ENCODE measurements at places on chromosomes 1 and 21. TPM values are rescaled to one million over a fixed set of nuclear protein-coding genes. Genes with fewer than 3 reads are reported as not detected.
A peak's percentile ranks its signal among the peaks of the same experiment; 100 is the strongest.

The CLCA2 gene
- total RNA-seq: not detected

The DAB1 gene
- 0.39 TPM for total RNA-seq

The LPAR3 gene
- not detected for total RNA-seq

DNA sequence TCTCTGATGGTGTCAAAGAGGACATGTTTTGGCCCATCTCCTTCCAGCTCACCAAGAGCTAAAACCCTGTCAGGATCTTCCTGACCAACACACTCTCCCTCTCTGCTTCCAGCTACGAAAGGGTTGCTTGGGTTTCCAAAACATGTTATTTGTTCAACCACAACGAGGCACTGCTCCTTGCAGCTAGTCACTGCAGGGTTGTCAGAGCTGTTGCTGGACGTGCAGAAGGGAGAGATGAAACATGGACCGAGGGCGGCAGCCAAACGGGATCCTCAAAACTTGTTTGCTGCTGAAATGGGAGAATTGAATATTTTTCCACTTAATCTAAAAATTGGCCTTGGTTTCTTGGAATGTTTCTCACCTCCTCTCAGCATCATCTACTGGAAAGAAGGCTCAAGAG lies 12.4 kb downstream of the ZBTB18 start:
- no peaks in the 10 kb centered on the region for H3K27me3 ChIP-seq
- H3K27ac ChIP-seq: no peak overlapping the region
- no peak overlapping the region for H3K4me3 ChIP-seq
- H3K36me3 ChIP-seq: no peaks in the 10 kb centered on the region

GRCh38 chr1:212664409-212665199 lies 35.0 kb downstream of the BATF3 start:
- no peaks in the 10 kb centered on the region for H3K4me1 ChIP-seq
- H3K27me3 ChIP-seq: no peaks in the 10 kb centered on the region
- H3K4me3 ChIP-seq: no peak overlapping the region
- no peak for DNase-seq

DNA sequence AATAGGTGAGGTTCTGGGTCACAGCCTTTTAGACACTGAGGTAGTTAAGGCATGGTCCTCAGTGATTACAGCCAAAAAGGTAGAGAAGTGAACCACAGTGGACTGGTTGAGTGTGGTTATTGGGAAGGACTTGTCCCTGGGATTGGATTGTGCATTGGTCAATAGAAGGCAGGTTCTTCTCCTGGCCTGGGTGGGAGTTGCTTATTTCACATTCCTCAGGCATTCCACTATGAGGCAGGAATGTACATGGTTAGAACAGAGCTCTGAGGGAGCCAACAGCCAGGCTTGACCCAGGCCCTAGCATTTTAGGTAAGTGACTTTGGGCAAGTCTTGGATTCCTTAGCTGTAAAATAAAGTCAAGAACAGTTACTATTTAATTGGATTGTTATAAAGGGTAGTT lies 97.9 kb upstream of the MARK1 start:
- H3K36me3 ChIP-seq: no peaks in the 10 kb centered on the region
- no peak overlapping the region for H3K4me3 ChIP-seq
- H3K27me3 ChIP-seq: peaks cover 3% of the 10 kb centered on the region
- DNase-seq: peak; percentile 52

GRCh38 chr1:23590058-23590783 lies 30.9 kb upstream of the ID3 start:
- DNase-seq: no peak
- no peak overlapping the region for H3K4me3 ChIP-seq
- H3K4me1 ChIP-seq: peaks cover 12% of the 10 kb centered on the region
- H3K36me3 ChIP-seq: no peaks in the 10 kb centered on the region
- no peak overlapping the region for H3K27ac ChIP-seq

- H3K4me3 ChIP-seq: no peak within 1 kb of the TSS
- no peak within 1 kb of the TSS for H3K27ac ChIP-seq
- no peaks in the 10 kb centered on the region for H3K36me3 ChIP-seq
Observed at GRCh38 chr1:89065079-89065868, at the start of gene GBP1. Gene GBP1 (minus strand): TSS chr1:89065208. CDS start chr1:89063234, 1,974 bp downstream.

GRCh38 chr21:32585970-32586369 lies 647 bp upstream of the TCP10L start:
- no peak for DNase-seq
- H3K36me3 ChIP-seq: no peaks in the 10 kb centered on the region
- peaks cover 14% of the 10 kb centered on the region for H3K4me1 ChIP-seq
- H3K27me3 ChIP-seq: no peaks in the 10 kb centered on the region

Measured in Caco-2 (cell line).